ENCODE measurements at places on chromosomes 3 and 15.

- no peak for DNase-seq
Measured at GRCh38 chr3:53169045-53169831, 8.2 kb downstream of the PRKCD start.

DNA sequence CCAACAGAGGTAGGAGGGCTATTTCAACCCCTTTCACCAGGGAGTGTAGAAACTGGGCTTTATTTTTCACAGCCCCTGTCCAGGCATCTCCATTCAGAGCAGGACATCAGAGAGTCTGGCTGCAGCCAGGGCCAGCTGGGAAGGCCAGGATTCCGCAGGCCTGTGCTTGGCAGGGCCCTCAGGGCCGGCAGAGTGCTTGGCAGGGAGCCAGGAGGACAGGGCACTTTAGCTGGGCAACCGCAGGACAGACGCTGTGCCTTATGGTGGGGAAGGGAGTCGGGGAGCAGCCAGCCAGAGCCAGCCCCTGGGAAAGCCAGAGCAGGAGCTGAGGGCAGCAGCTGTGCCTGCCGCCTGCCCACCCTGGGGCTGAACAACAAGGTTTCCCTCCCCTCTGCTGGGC, 34.5 kb upstream of the IQCF6 start:
- no peak for DNase-seq

DNA sequence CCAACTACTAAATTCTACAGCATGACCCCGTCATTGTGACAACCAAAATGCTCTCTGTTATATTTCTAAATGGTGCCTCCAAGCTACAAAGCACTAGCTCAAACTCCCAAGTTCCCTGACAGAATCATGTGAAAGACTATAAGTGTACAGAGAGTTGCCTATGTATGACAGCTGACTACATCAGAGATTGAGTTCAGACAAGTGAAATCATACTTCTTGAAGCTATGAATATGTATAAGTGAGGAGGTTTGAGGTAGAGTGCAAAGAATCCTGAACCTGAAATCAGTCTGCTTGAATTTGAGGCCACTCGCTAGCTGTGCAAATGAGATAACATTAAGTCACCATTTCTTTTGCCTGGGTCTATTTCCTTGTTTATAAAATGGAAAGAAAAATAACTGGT, 63.9 kb upstream of the TP63 start:
- no peak for DNase-seq

- no peak for DNase-seq
Measured at GRCh38 chr15:45434078-45434567, 55.8 kb upstream of the GATM start.

DNA sequence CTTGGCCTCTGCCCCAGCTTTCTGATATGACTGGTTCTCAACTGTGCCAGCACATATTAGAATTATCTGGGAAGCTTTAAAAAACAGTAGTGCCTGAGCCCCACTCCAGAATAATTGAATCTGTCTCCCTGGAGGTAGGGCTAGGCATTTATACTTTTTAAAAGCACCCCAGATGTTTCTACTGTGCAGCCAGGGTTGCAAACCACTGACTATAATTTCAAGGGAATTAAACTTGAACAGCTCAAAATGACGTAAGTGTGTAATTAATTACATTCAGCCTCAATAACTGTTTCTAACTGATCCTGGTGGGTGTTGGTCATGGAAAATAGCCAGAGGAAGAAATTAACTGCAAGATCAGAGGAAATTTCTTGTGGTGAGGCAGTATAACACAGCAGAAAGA, 4.4 kb upstream of the IRAK2 start:
- no peak for DNase-seq

GRCh38 chr3:194806991-194807630, 121.4 kb downstream of the FAM43A start:
- DNase-seq = no peak

Measured in non-pigmented ciliary epithelial cell (primary cell).